ENCODE measurements at places on chromosomes 2 and 18.

DNA sequence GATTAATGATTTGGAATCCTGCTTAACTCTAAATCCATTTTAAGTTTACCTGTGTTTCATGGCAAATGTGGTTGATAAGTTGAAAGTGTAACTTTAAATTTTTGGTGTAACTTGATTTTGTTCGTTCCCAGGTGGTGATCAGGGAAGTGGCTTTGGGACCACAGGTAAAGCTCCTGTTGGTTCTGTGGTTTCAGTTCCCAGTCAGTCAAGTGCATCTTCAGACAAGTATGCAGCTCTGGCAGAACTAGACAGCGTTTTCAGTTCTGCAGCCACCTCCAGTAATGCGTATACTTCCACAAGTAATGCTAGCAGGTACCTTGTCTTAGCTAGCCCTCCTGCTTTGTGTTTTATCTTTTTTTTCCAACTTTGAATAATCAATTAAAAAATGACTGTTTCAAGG lies 62.8 kb downstream of the AGFG1 start:
- no peak for DNase-seq

- DNase-seq: no peak
Measured at GRCh38 chr2:43227830-43228281, 1.4 kb upstream of the ZFP36L2 start.

DNA sequence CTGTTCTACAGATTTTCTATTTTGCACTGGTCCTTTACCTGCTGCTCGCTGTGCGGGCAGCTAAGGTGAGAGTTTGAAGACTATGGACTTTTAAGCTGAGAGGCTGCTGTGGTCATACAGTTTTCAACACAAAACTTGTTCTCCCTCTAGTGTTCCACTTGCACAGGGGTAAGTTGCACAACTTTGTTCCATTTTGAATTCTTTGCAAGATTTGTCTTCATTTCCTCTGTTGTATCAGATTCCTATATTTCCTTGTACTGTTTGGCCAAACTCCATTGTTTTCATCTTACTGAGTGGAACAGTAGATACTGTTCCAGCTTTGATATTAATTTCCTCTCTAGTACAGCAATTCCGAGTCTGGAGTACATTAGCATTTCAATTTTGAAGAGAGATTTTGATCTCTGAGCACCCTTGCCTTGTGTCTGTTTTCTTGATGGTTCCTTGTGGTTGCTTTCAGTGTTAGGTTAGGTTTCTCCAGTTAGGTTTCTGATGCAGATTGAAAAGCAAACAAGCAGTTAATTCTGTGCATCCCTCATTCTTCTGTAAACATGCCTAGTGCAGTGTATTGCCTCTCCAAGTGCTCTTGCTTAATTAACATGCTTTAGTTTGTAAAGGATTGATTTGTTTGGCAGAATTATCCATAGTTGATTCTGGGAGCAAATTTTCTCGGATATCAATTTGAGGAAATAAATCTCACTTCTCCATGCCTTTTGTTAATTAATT lies 188.8 kb downstream of the PTPRM start:
- no peak for DNase-seq

GRCh38 chr2:80377071-80377470 lies 72.5 kb upstream of the LRRTM1 start:
- DNase-seq: no peak

DNA sequence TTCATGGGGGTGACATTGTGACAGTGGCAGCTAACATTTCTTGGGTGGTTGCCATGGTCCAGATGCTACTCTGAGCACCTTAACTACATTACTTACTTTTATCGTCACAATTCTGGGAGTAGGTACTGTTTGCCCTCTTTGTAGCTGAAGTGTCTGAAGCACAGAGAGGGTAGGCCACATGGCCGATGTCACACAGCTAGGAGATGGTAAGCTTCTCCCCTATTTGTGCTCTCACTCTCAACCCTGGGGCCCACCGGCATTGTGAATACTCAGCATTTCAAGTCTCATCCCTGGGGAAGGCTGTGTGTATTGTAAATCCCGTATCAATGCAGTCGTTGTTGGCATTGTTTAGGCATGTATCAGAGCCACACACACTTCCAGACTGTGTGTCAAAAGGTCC lies 136.6 kb downstream of the ACOXL start:
- DNase-seq: no peak

DNA sequence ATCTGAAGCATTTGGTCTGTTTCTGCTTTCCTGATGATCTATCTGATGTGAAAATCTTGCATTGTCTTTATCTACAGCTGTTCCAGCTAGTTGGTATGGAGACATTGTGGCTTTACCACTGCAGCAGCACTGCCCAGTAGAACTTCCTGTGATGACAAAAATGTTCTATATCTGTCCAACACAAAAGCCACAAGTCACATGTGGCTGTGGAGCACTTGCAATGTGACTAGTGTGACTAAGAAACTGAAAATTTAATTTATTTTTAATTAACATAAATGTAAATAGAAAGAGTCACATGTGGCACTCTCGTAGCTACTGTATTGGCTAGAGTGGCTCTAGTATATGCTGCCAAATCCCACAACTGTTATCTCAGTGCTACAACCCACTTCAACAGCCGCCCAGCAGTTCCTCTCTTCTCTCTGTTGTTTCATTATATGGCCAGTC lies 425.7 kb downstream of the SETBP1 start:
- no peak for DNase-seq

DNA sequence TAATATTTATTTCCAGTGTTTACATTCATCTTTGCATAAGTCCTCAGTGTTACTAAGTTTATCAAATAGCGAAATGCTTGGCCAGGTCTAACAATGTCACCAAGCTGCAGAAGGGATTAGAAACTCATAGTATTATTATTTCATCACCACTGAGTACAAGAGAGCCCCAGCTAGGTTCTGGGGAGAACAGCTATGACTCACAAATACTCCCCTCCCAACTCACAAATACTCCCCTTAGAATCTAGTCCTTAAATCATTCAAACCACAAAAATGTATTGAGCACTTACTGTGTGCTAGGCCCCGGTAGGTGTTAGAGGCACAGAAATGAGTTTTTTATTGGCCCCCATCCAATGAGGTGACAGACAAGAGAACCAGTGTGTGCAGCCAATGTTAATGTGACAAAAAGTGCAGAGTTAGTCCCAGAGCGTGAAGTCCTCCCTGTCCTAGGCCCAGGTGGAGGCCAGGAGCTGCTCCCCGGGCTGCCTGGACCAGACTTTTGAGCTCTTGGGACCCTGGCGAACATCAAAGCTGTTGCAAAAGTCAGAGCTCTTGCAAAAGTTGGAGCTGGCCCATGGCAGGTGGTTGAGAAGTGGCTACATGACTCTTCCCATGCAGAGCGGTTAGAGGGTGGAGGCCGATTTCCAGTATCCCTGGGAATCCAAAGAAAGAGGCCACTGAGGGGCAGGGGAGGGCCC lies 9.8 kb downstream of the STEAP3 start:
- DNase-seq: no peak

GRCh38 chr2:117691595-117691994 lies 122.9 kb upstream of the DDX18 start:
- no peak for DNase-seq

DNA sequence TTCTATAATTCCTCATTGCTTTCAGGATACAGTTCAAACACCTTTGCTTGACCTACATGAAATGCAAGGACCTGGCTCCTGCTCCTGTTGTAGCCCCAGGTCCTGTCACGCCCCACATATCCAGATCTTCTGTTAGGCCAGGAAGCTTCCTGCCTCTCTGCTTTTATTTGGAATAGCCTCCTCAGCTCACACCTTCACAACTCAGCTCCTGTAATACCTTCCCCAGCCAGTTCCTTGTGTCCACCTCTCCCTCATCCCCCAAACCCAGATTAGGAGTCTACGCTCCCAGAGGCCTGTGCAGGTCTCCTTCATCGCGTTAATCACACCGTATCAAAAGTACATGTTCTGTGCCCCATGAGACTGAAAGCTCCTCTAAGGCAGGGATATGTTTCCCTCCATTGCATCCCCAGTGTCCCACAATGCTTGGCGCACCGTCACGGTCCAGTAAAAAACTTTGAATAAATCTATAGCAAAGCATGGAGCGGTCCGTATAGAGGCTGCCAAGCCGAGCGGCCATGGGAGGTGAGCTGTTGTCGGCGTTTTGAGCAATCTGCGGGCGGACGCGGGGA lies 371 bp downstream of the MDH1B start:
- DNase-seq: no peak
